ENCODE measurements at places on chromosomes 5 and 9.

DNA sequence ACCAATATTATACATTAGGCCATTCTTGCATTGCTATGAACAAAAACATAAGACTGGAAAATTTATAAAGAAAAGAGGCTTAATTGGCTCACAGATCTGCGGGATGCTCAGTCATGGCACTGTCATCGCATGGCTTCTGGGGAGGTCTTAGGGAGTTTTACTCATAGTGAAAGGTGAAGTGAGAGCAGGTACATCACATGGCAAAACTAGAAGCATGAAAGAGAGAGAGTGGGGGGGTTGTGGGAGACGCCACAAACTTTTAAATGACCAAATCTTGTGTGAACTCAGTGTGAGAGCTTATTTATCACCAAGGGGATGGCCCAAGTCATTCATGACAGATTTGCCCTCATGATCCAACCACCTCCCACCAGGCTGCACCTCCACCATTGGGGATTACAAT lies 398.3 kb upstream of the EDIL3 start:
- DNase-seq = no peak

- DNase-seq = no peak
Observed at GRCh38 chr5:178476972-178477754, 113.0 kb downstream of the COL23A1 start.

DNA sequence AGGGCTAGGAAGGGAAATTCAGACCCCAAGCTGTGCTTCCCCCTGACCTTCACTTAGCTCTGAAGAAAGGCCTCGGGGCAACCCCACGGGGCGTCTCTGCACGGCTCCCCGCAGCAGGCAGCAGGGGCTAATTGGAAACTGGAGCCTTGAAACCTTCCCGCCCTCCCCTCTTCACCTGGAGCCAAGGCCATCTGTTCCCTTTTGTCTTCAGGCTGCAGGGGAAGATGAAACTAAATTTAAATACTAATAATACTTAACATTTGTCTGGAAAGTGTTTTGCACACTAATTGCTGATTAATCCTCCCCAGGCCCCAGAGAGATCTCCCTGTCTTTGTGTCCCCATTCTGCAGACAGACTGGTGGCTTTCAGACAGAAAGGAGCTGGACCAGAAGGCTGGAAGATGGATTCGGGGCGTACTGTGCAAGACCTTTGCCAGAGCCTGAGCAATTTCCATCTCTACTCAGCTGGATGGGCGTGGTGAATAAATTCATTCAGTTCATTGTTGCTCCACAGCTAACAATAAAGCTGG lies 34.1 kb upstream of the CPLX2 start:
- DNase-seq = no peak

- DNase-seq = no peak
Observed at GRCh38 chr5:14779975-14780374, 91.6 kb downstream of the ANKH start.

GRCh38 chr9:94827584-94828304 lies 101.2 kb downstream of the AOPEP start:
- DNase-seq = no peak

DNA sequence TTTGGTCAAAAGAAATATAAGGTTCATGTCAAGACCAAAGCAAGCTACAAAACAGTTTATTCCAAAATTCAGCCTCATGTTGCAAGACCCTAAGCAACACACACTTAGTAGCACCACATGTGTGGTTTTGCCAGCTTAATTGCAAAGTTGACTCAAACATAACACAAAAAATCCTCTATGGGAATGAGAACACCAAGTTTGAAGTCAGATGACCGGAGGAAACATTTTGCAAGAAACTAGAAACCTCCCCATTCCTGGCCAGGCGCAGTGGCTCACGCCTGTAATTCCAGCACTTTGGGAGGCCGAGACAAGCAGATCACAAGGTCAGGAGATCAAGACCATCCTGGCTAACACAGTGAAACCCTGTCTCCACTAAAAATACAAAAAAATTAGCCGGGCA lies 261.8 kb downstream of the EBF1 start:
- DNase-seq = no peak

- DNase-seq = no peak
Observed at GRCh38 chr5:80134876-80135275, 99.7 kb downstream of the THBS4 start.

DNA sequence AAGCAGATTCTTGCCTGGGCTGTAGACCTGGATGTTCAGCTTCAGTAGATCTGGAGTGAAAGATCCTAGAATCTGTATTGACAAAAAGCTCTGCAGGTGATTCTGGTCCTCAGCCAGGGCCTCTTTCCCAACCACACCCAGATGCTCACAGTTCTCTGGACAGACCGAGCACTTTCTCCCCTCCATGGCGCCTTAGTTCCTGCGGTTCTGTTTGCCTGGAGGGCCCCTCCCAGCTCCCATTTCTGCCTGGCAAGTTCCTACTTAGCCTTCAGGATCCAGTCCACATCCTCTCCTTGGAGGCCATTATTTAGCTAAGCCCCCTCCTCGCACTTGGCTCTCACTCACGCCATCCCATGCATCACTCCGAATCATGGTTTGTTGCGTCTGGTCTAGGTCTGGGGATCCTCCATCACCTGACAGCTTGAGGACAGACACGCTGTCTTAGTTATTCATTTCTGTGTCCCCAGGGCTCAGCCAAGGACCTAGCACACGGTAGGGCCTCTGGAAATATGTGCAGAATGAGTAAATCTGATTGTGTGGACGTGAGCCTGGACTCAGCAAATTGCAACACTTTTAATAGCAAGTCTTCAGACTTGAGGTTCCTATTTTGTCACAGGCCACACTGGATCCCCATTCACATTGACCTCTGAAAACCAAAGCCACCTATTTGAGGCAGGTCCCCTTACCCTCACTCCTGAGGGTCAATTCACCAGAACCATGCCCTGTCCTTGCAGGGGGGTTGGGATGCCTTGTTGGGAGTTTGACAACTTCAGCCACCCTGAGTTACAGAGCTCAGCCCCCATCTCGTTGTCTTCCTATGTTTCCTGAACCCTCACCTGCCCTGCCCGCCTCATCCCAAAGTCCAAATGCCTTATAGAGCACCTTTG lies 50.7 kb downstream of the COL15A1 start:
- no peak for DNase-seq

- DNase-seq = no peak
Observed at GRCh38 chr5:135052511-135053145, 18.6 kb upstream of the PITX1 start.

GRCh38 chr9:14532456-14533115 lies 160.6 kb downstream of the ZDHHC21 start:
- no peak for DNase-seq

DNA sequence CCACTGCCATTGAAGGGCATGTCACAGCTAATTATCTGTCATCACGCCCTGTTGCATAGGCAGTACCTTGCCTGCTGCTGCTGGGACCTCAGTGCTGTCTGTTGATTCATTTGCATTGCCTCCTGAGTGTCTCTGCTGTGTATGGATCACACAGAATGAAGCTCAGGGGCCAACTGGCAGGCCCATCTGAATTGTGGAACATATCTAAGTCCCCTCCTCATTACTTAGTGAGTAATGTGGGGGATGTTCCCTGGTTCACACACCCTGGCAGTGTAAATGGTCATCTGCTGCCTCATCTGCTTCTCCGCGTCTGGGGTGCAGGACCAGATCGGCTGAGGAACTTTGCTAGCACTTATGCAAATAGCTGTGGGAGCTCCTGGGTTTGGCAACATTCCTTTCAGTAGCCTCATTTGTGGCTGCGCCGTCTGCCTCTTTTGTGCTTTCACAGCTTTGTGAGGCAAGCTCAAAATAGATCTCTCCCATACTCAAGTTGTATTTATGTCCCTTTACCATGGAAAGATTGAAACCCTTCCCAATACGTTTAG lies 25.4 kb downstream of the TYRP1 start:
- no peak for DNase-seq

- DNase-seq = no peak
Observed at GRCh38 chr9:92147030-92147851, 32.0 kb upstream of the SPTLC1 start.

DNA sequence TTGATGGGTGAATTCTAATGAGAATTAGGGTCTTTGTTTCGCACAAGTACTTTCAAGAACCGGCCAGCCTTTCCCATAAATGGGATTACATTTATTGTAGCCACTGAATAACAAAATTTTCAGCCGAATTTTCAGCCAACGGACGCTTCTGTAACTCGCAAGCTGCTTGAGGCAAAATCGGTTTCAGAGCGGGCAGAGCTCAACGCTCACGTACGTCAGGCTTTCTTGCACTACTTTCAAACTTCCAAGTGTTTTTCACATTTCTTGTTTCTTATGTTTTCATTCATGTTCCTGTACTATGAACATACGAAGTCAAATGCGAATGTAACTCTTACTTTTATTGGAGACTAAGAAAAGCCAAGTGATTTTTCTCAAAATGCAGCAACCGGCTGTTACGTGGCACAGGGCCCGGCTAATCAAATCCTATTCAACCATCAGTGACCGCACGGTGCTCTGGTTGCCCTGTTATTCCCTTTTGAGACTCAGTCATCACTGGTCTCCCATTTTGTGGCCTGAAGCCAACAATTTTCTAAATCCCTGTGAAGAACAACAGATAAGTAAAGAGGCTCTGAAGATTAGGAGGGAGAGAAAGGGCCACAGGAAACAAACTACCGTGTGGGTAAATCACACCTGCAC lies 68.5 kb downstream of the SLC28A3 start:
- no peak for DNase-seq

GRCh38 chr5:143176048-143176447 lies 227.4 kb downstream of the NR3C1 start:
- no peak for DNase-seq

GRCh38 chr9:83965350-83966208 lies 14.4 kb downstream of the HNRNPK start:
- no peak for DNase-seq

DNA sequence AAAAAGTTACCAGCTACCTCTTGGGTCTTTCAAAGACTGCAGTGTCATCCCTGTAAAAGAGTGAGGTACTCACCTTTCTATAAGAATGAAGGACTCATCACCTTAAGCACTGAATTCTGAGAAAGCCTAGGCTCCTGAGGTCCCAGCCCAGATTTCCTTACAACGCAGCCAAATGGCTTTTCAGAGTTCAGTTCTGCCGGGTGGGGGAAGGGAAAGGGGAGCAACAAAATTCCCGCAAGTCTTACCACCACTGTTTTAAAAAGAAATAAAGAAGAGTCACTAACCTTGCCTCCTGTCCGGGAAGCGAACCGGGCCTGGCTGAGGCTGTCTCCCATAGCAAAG lies 373 bp downstream of the ADAMTS12 start:
- DNase-seq = no peak

DNA sequence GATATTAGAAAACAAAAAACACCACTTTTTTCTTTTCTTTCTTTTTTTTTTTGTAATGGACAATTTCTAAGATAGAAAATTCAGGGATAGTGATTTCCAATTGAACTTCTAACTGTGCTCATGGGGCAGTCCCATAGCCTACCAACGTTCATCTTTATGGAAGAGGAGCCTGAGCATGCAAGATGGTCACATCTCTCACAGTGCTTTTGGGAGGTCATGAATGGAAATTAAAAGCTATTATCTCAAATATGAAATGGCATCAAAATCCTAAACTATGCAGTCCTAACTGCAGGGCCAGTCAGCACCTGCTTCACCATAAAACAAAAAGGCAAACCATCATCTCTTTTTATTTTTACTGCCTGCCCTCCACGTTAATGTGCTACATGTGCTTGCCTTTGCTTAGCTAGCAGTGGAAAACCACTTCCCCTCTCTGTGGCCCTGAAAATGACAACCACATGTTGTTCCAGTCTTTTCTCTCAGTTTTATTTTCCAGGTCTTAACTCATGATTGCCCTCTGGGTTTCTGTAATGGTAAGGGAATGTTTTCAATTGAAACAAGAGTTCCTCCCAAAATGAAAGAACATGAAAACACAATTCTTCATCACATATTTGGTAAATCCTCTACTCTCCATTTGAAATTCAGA lies 16.7 kb downstream of the IFNB1 start:
- DNase-seq = no peak

- no peak for DNase-seq
Observed at GRCh38 chr5:54457094-54457862, 1.8 kb downstream of the HSPB3 start.

DNA sequence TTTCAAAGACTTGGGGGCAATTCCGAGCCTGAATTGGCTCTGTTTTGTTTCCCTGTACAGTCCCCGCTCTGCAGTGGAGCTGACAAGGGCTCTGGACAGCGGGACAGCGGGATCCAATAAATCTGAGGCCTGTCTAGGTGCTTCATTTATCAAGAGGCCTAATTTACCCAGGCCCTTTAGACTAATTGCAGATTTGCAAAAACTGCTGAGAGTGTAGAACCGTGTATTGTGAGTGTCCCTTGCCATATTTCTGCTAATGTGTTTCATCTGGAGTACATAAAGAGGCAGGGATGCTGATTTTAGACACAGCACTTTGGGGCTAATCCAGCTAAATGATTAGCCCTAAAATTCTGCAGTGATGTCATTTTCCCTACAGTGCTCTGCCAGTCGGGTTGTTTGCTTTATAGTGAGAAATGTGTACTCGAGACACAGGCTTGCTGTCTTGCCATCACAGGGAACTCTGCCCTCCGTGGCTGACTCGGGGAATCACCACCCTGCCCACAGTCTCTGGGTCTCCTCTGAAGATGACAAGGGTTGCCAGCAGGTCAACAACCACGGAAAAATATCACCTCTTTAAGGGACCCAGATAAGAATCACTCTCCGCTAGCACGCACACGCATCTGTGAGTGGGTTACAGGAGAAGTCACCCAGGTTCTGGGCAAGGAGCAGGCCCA lies 592.0 kb downstream of the BNC2 start:
- no peak for DNase-seq

- no peak for DNase-seq
Observed at GRCh38 chr5:71829206-71829605, 110.1 kb downstream of the CARTPT start.

GRCh38 chr5:171355302-171355724 lies 32.3 kb upstream of the NPM1 start:
- DNase-seq = no peak

DNA sequence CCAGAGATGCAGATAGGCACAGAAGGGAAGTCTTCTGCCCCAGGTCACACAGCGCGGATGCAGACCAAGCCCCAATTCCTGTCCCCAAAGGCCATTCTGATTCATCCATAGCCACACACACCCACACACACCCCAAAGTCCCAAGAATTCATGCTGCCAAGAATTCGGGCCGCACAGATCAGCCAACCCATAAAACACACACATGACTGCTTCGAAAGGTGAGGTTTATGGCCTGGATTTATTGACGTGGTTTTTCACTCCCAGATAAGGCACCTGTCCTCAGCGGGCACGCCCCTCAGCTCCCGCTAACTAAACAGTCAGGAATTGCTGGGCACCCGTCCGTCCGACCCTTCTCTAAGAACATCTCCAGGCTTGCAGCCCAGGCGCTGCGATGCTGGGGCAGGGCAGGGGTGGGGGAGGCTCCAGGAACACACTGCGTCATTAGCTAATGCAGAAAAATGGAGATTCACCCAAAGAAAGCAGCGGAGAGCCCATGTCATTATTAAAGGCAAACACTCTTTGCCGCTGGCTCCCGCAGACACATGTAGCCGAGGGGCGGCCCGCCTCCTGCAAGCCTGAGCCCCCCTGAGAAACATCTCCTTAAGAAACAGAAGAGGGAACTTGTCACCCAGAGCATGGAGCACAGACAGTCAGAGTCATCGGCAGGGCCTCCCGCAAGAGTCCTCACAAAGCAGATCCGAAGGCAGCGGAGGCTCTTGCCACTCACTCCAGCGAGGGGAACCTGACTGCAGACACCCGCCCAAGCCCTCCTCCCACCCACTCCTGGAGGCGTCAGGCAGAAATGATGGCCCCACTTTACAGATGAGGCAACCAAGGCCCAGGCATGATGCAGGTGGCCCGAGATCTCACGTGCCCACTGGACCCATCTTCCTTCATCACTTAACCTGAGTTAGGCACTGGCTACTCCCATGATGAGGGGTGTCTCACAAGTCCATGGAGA lies 19.9 kb downstream of the VAV2 start:
- DNase-seq = no peak

GRCh38 chr5:133489632-133490031 lies 122.7 kb downstream of the FSTL4 start:
- DNase-seq = no peak

All from NCI-H1436 (cell line).